NCI-H2029 (cell line): ENCODE measurements at places on chromosomes 2 and 18.

- DNase-seq: no peak
Measured at GRCh38 chr18:57953883-57954282, 90.1 kb upstream of the NEDD4L start.

DNA sequence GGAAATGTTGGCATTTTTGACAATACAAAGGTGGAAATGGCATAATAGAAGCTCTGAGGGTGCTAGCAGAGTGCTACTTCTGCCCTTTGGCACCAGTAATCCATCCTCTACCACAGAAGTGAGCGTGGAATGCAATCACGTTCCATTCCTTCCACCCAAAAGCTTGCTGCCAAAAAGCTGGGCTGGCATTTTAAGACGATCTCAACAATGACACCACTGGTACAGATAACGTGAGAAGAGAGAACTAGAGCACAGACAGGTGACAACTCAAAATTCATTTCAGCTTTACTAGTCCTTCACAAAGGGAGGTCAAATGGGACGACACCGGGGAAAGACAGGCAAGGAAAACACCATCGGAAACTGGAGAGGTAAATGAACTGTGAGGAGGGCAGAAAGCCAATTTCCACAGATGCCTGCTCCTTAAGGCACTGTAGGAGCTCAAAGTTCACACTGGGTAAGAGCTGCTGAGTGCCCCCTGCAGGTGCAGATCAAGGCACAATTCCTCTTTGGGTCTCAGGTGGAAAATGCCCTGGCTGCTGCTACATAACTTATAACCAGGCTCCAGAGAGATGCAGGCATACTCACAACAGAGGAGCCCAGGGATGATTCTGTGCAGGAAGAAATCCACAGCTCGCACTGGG, 50.7 kb upstream of the RNU4ATAC start:
- peak; percentile 61 for DNase-seq

DNA sequence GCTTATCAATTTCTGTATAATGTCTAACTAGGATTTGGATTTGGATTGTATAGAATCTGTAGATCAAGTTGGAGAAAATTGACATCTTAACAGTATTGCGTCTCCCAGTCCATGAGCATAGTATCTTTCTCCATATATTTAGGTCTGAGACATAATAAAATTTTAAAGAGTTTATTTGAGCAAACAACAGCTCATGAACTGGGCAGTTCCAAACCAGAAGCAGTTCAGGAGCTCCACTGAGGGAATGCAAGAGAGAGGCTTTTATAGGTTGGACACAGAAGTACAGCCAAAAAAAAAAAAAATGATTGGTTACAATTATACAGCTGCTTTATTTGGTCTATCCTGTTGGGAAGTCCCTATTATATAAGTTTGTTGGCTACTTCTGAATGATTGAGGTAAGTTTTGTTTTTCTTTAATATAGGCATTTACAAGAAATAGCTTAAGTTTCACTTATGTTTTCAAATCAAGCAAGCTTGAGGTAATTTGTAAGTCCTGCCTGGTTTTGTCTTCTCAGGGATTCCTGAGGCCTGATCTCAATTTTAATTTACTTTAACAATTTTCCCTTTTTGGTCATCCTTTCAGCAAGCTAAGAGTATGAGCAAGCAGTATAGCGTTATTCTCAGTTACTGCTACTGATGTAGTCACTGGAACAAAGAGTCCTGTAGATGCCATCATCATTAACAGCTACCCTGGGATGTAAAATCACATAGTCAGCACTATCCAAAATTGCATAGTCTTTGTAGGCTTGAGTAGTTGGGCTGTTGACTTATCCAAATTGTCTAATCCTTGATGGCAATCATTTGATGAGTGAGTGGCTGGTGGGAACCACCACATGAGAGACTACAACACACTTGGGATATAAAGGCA, 27.5 kb upstream of the RUFY4 start:
- no peak for DNase-seq

- DNase-seq: peak; percentile 96
Measured at GRCh38 chr2:46257476-46257875, 39.7 kb upstream of the EPAS1 start.

DNA sequence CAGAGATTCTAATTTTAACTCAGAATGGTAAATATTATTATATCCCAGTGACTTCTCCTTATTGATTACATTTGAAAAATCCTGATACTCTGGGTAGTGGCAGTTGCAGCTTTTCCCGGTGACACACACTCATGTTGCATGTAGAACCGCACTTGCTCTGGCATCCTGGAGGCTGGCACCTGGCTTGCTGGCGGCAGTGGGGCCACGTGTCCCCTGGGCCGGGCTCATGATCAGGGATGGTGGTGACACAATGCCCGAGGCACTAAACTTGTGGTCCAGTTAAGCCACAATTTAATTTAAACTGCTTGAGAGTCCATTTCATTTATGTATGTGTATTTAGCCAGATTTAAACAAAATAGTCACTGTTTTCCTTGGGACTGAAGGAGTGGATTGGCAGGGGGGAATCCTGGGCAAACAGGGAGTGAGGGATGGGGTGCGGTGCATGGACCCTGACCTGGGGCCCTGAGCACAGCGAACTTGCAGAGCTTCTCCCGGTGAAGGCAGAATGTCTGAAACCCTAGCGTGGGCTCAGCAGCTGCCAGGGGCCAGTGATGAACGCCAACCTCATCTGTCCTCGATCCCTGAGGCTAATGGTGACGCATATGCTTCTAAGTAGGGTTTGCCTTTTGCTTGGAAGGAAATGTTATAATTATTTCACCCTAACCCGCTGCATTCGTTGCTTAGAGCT, 50.0 kb downstream of the KCNG2 start:
- DNase-seq: no peak

- no peak for DNase-seq
Measured at GRCh38 chr2:25707927-25708590, 34.7 kb upstream of the DTNB start.

DNA sequence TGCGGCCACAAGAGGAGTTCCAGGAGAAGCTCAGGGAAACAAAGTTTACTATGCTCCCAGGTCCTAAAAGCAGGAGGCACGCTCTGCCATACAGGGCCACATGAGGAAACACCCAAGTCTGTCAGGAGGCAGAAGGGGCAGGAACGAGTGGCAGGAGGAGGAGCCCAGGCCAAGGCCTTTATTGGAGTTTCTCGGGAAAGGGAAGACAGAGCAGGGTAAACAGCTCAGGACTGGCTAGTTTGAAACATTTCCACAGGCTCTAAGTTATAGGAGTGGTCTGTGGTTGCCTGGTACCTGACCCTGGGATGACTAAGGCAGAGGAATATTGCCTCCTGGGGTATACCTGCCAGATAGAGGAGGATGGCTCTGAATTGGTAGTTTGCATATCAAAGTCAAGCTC, 3.7 kb upstream of the ZNF638 start:
- DNase-seq: no peak

- DNase-seq: no peak
Measured at GRCh38 chr2:176508984-176509740, 239.9 kb downstream of the MTX2 start.

DNA sequence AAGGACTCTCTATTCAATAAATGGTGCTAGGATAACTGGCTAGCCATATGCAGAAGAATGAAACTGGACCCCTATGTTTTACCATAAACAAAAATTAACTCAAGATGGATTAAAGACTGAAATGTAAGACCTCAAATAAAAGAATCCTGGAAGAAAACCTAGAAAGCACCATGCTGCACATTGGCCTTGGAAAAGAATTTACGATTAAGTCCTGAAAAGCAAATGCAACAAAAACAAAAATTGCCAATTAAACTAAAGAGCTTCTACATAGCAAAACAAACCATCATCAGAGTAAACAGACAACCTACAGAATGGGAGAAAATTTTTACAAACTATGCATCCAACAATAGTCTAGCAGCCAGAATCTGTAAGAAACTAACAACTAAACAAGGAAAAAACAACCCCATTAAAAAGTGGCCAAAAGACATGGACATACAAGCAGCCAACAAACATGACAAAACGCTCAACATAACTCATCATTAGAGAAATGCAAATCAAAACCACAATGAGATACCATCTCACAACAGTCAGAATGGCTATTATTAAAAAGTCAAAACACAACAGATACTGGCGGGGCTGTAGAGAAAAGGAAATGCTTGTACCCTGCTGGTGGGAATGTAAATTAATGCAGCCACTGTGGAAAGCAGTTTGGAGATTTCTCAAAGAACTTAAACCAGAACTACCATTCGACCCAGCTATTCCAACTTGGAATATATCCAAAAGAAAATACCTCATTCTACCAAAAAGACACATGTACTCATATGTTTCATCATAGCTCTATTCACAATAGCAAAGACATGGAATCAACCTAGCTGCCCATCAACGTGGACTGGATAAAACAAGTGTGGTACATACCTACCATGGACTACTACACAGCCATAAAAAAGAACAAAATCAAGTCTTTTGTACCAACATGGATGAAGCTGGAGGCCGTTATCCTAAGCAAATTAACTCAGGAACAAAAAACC, 30.6 kb downstream of the SEPTIN10 start:
- DNase-seq: no peak

- DNase-seq: no peak
Measured at GRCh38 chr2:235537186-235537585, 43.3 kb downstream of the AGAP1 start.

DNA sequence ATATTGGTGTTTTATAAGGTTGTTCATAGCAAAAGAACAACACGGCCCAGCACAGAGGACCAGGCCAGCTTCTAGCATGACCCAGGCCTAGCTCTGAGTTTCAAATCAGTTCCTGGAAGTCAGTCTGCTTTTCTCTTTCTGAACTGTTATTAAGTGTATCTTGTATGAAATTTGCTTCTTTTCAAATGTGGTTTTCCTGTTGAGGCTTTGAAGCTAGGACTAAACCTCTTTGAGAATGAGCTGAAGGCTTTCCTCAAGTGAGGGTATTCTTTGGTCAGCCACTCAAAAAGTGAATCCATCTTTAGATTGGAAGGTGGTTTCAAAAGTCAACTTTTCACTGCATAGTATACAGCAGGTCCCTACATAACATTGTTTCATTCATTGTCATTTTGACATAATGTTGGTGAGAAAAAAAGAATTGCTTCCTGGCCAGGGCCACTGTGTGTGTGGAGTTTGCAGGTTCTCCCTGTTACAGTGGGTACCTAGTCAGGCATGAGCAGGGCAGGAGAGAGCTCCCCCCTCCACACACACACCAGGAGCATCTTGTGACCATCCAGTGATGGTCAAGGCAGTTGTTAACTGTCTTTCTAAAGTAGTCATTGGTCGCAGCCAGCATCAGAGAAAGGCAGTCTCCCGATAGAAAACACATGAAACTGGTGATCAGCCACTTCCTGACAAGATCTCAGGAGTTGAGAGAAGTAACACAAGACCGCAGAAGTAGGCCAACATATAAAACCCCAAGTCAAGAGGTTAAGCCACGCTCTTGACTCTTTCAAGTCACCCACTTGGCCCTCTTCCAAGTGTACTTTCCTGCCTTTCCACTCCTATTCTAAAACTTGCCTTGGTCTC, 6.7 kb upstream of the ACAA2 start:
- no peak for DNase-seq

GRCh38 chr2:10404324-10405143, 43.6 kb downstream of the ODC1 start:
- no peak for DNase-seq

- DNase-seq: no peak
Measured at GRCh38 chr2:240396623-240397541, 38.6 kb upstream of the GPC1 start.

- DNase-seq: no peak
Measured at GRCh38 chr2:237806334-237806733, 7.8 kb downstream of the RBM44 start.
